ENCODE measurements at places on chromosomes 5 and 9.

GRCh38 chr9:134485653-134486052 lies 155.9 kb upstream of the COL5A1 start:
- DNase-seq, result no peak

- DNase-seq, result no peak
Observed at GRCh38 chr5:137636830-137637714, 98.8 kb downstream of the KLHL3 start.

GRCh38 chr9:79116041-79116440 lies 455.7 kb upstream of the TLE4 start:
- no peak for DNase-seq

DNA sequence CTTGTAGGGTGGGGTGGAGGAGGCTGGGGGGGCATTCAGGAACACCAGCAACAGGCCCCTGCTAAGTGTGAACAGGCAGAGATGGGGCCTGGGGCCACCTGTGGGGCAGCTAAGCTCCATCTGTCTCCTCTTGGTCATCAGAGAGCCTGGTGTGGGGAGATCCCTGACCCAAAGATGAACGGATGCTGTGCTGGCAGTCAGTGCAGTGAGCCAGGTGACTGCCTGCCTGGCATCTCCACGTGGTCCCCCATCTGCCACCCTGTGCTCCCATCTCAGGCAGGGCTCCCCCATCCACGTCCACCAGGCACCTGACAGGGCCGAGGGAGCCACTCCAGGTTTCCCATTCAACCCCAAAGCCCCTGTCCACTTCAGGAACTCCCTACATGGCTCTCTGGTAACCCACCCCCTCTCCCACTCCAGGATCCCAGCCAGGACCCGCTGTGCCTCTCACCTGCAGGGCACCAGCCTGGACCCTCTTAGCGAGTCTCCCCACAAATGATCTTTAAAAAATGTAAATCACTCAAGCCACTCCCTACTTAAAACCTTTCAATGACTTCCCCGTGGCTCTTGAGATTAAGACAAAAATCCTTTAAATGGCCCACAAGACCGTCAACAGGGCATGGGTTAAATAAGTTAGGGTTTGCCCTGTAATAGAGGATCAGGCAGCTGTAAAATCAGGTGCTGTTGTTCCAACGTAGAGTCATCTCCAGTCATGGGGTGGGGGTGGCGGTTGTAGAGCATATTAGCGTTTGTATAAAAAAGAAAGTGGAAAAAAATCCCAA lies 60.8 kb downstream of the LMX1B start:
- no peak for DNase-seq

GRCh38 chr9:23321049-23321448 lies 505.0 kb downstream of the ELAVL2 start:
- DNase-seq, result no peak

- peak; percentile 58 for DNase-seq
Observed at GRCh38 chr5:139808481-139809330, 13.1 kb downstream of the PSD2 start.

DNA sequence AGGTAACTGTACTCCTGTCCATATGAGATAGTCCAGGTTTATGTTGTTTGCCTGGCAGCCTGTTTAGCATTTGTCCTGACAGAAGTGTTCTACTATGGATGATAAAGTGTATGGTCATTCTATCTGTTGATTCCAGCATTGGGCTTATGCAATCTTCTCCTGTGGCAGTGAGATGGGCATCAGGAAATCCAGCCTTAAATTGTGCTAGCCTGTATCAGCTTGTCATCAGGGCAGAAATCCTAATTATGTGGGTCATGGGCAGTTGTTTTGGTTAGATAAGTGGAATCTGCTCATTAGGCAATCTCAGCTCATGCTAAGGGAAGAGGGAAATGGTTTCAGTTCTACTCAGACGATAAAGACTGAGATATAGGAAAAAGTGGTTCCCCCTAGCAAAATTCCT lies 247.4 kb upstream of the CHD1 start:
- DNase-seq, result no peak

DNA sequence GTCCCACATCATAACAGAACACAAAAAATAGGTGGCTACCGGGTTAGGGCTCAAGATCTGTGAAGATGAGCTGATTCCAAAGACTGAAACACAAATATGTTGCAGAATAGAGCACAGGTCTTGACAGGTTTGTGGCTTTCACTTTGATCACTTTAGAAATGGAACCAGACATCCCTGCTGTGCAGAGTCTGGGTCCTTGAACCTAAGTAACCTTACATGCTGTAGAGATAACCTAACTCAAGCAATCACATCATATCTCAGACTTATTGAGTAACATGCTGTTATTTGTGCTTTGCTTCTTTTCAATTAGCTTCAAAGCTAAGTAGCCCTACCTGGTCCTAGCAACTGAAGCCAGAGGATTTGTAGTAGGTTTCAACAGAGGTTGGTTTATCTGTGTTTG lies 24.3 kb downstream of the FBXW2 start:
- no peak for DNase-seq

GRCh38 chr9:16120231-16120641 lies 567.4 kb downstream of the CCDC171 start:
- DNase-seq, result no peak

- DNase-seq, result no peak
Observed at GRCh38 chr5:68334553-68334886, 119.0 kb downstream of the PIK3R1 start.

DNA sequence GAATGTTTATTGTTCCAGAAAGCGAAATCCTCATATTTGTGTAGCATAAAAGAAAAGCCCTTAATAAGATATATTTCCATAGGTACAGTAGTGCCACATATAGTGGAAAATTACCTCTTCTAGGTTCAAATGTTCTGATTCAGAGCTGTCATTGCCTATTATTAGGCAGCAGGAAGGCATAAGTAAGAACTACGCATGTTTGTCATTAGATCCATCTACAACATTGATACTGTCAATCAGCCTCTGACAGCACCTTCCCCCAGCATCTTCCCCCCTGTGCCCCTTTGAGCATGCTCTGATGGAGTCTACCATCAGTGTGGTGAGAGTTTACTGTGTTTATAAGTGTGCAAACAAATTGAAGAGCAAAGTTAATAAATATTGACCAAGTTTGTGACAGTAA lies 816.1 kb downstream of the TLE4 start:
- DNase-seq, result no peak

GRCh38 chr5:4216142-4216541 lies 620.5 kb downstream of the IRX1 start:
- DNase-seq, result no peak

DNA sequence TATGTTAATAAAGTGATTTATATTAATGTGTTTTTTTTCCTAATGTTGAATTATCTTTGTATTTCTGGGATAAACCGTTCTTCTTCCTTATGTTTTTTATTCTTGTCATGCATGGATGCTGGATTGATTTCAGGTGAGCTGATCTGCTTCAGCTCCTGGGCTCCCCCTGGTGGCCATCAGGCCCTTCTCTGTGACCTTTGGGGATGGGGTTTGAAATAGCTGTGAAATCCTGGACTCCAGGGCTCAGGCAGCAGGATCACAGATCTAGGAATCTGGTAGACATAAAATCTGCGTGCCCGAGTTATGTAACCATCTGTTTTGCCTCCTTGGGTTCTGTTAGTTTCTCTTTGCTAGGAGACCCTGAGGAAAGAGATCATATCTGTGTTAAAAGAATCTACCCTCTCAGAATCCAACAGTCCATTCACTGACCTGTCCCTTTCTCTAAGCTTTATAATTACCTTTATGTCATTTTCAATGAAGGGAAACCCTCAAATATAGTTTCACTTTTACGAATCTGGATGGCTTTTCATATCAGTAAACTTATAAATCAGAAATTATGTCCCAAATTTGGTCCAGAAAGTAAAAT lies 12.2 kb upstream of the OR13J1 start:
- DNase-seq, result peak; percentile 84

DNA sequence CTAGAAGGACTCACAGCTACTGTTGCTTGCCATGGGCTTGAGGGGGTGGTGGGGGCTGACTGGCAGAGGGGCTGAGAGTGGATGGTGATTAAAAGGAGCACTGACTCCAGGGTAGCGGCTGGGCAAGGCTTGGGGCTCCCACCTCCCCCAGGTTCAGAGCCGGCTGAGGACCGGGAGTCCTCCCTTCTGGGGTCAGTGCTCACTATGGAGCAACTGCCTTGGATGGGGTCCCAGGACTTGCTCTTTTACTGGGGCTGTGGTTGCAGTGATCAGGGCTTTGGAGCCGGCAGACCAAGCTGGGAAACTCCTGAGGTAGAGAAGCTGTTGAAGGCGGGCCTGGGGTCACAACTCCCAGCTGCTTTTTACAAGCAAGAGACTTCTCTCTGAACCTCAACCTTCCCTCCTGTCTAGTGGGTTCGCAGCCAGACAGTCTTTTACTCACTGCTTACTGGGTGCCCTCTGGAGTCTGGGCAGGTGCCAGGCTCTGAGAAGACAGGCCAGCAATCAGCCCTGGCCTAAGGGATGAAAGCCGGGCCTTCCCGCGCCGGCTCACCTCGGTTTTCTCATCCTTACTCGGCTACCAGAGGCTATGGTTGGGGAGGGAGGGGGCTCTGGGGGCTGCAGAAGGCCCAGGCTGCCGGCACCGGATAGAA lies 795 bp upstream of the ASS1 start:
- DNase-seq, result no peak

GRCh38 chr9:4640027-4640426 lies 22.1 kb upstream of the PLPP6 start:
- DNase-seq, result no peak

GRCh38 chr9:109499093-109499630 lies 1.1 kb upstream of the PTPN3 start:
- DNase-seq, result peak; percentile 13
